MG63 (cell line): ENCODE measurements at places on chromosomes 11 and 22. TPM values are rescaled to one million over a fixed set of nuclear protein-coding genes. Genes with fewer than 3 reads are reported as not detected.

DNA sequence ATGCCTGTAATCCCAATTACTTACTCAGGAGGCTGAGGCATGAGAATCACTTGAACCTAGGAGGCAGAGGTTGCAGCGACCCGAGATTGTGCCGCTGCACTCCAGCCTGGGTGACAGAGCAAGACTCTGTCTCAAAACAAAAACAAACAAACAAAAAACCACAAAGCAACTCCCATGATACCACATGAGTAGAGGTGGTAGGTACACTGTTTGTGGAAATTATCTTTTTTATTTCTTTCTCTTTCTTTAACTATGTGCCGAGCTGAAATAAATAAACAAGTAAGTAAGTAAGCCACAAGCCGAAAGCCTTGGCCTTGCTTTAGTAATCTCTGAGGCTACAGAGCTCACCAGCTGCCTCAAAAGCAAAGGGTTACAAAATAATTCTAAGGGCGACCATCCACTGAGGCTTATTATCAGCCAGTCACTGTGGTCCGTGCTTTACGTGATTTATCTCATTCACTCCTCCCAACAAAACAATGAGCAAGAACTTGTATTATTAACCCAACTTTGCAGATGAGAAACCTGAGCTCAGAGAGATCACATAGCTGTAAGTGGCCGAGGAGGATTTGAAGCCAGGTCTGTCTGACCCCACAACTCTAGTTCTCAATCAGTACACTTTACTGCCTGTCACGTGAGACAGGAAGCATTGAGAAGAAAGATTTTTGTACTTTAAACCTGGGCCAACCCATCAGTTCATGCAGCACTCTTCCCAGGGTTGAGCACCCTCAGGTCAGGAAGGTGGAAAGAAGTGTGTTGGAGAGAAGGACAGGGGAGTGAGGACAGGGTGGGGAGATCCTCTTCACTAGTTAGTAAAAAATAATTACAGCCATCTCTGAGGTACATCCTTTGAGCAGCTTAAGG is 69.8 kb upstream of the MTMR2 start:
- no peak for DNase-seq

DNA sequence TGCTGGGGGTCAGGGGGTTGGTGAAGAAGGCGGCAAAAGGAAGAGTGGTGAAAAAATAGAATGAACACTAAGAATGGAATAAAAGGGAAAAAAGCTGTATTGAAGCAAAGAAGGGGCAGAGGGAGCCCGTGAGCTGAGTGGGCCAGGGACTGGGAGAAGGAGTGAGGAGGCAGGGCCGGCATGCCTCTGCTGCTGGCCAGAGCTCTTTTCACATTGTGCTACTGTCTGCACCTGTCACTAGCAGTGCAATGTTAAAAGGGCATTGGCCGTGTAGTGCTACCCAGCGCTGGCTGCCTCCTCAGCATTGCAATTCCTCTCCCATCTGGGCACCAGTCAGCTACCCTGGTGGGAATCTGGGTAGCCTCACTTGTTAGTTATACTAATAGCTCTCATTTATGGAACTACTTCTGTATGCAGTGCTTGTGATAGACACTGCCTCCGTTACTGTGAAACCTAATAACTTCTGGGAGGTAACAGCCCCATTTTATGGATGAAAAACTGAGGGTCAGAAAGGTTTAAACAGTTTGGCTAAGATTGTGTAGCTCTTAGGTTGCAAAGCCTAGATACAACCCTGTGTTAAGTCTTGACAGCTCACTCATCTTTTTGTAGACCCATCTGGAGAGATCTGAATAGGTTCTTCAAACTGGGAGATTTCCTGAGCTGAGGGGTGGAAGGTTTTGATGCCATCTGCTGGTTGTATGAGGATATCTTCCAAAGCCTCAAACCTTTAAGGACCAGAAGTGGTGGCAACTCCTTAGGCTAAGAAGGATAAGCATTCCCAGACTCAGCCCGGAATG is 8.5 kb downstream of the YPEL4 start:
- no peak for DNase-seq

The SCUBE2 gene
- total RNA-seq, result 0.59 TPM in 1 of 2 replicates, not detected in the other

GRCh38 chr11:104999721-105000120 is 23.2 kb downstream of the CASP5 start:
- no peak for DNase-seq

The TREH gene
- not detected in 2 replicates for total RNA-seq

DNA sequence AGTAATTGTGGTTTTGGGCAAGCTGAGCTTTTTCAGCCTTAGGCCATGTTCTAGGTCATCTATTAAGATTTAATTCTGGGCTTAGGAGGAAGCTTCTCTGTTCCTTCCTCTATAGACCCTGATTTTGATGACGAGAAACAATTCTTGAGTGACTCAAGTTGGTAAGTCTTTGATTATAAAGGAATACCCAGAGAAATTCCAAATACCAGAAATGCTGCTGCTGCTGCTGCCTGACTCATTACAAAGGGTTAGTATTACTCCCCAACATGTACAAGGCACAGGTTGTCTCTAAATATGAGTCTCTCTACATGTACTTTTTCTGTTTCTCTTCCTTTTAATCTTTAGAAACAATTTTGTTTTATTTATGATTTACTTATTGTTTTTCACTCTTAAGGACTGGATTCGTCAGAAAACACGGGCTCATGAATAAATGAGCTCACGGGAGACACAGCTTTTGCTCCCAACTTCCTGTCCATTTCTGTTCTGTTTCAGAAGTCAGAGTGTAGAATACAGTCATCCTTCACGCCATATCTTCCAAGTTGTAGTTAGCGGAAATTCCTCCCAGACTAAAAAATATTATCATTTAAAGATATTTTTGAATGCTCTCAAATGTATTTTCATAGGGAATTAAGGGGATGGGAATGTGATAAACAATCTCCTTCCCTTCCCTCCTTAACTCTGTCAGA is 31.8 kb upstream of the RBMXL2 start:
- no peak for DNase-seq
